Prostate gland (tissue), 2 donors: ENCODE measurements at places on chromosomes 6 and 20. TPM values are rescaled to one million over a fixed set of nuclear protein-coding genes. Genes with fewer than 3 reads are reported as not detected.
A peak's percentile ranks its signal among the peaks of the same experiment; 100 is the strongest.

- no peak for DNase-seq
These were observed 15.8 kb upstream of the LIN28B start for GRCh38 chr6:104940893-104941728.

The CFAP206 gene
- total RNA-seq = 10.5 TPM

- DNase-seq = no peak
These were observed 133.1 kb upstream of the PRDM1 start for GRCh38 chr6:105952772-105953690.

- DNase-seq = no peak
These were observed 261.9 kb downstream of the CDH26 start for GRCh38 chr20:60219984-60220562.

The DYNLT2 gene
- total RNA-seq = 7.2 TPM

- DNase-seq = no peak
These were observed 145.9 kb upstream of the KCNK16 start for GRCh38 chr6:39468385-39468784.

The OLIG3 gene
- total RNA-seq = not detected

GRCh38 chr20:63064745-63065711 is 58.3 kb upstream of the BHLHE23 start:
- DNase-seq = no peak

The GMPR gene
- total RNA-seq = 228 TPM

The RREB1 gene
- total RNA-seq = 71.0 TPM

The LRRC73 gene
- total RNA-seq = 0.68 TPM

DNA sequence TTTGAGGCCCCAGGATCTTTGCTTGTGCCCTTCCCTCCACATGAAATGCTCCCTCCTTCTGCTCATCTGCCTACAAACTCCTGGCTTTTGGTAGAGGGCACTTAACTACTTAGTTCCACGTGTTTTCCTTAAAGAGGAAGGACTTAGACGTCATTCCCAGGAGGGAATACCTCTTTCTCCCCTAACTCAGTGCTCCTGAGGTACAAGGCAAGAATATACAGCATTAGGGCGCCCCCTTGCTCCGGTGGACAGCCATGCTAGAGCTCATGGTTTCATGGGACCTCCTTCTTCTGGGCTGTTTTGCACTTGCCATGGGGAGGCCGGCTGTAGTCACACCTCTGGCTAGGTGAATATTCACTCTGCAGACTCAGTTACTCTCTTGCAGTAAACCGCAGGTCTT is 93.8 kb upstream of the LY86 start:
- DNase-seq = peak; percentile 12

DNA sequence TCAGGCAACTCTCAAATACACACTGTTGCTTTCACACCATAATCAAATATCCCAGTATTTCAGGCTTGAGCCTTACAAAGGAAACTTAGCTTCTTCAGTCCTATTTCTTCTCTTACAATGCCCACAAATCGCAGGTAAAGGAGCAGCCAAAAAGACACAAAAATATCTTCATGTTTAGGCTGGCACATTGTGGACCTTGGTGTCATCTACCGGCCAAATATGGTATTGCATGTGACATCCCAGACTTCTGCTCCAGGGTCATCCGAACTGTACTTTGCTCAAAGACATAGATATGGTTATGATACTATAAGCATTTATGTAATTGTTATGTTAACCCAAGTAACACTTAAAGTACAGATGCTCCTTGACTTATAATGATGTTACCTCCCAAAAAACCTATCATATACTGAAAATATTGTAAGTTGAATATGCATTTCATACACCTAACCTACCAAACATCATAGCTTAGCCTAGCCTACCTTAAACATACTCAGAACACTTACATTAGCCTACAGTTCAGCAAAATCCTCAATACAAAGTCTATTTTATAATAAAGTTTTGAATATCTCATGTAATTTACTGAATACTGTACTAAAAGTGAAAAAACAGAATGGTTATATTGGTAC is 4.6 kb downstream of the OR2H2 start:
- DNase-seq = peak; percentile 40

GRCh38 chr6:157538168-157538567 is 157.2 kb downstream of the ZDHHC14 start:
- no peak for DNase-seq

DNA sequence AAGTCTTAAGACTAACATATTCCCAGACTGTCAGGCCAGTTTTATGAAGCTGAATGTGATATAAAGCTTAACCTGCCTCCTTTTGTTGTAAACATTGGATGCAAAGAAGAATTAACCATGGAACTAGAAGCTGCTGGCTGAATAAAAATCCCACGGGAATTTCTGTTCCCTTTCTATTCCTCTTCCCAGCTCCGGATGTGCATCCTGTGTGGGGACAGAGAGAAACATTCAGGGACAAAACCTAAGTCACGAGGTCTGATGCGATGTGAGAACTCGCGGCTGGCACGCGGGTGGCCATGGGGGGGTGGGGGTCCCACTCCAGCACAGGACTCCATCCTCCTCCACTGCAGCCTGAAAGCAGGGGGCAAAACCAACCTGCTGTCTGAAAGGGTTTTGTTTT is 32.2 kb downstream of the RAMACL start:
- DNase-seq = no peak

GRCh38 chr6:158233214-158233795 is 65.2 kb downstream of the GTF2H5 start:
- DNase-seq = no peak

- DNase-seq = no peak
These were observed 92.6 kb upstream of the RIPOR2 start for GRCh38 chr6:25028328-25028727.

GRCh38 chr6:33960345-33961313 is 156.8 kb upstream of the MLN start:
- no peak for DNase-seq

DNA sequence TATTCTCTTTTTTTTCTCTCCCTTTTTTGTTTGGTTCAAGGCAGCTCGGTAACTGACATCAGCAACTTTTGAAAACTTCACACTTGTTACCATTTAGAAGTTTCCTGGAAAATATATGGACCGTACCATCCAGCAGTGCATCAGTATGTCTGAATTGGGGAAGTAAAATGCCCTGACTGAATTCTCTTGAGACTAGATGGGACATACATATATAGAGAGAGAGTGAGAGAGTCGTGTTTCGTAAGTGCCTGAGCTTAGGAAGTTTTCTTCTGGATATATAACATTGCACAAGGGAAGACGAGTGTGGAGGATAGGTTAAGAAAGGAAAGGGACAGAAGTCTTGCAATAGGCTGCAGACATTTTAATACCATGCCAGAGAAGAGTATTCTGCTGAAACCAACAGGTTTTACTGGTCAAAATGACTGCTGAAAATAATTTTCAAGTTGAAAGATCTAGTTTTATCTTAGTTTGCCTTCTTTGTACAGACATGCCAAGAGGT is 10.6 kb downstream of the HEY2 start:
- no peak for DNase-seq

DNA sequence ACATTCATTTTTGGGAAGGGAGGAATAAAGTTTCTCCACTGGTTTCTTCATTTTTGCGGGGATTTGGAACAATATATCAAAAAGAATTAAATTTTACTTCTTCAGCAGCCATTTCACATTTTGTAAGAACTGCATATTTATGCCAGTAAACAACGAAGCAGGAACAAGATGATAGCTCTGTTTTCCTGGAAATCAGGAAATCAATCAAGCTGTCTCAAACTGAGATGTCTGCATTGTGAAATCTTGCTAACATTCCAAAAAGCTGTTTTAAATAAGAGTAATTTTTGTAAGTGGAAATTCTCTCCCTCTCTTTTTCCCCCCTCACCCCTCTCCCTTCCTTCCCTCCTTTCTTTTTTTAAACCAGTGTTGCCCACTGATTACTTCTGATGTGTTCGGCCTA is 20.0 kb downstream of the MAPK13 start:
- no peak for DNase-seq

The ISM1 gene
- total RNA-seq = 2.2 TPM

The IL17A gene
- not detected for total RNA-seq

The LZTS3 gene
- 23.7 TPM for total RNA-seq

The TFEB gene
- 28.4 TPM for total RNA-seq

The WFDC5 gene
- 1.0 TPM for total RNA-seq

- DNase-seq = no peak
These were observed at the start of gene TREML2 for GRCh38 chr6:41200901-41201763. TSS of gene TREML2 (minus strand) at chr6:41201149. CDS start at chr6:41201008, 141 bp downstream.

GRCh38 chr6:124879992-124880355 is 82.3 kb upstream of the RNF217 start:
- no peak for DNase-seq

- DNase-seq = peak; percentile 49
These were observed 296.2 kb downstream of the RIMS1 start for GRCh38 chr6:72182337-72183246.

- no peak for DNase-seq
These were observed 14.4 kb downstream of the MKKS start for GRCh38 chr20:10419550-10420133.

The TRERF1 gene
- 34.8 TPM for total RNA-seq

The KIAA1586 gene
- total RNA-seq = 9.2 TPM

The ZBTB9 gene
- total RNA-seq = 8.9 TPM

DNA sequence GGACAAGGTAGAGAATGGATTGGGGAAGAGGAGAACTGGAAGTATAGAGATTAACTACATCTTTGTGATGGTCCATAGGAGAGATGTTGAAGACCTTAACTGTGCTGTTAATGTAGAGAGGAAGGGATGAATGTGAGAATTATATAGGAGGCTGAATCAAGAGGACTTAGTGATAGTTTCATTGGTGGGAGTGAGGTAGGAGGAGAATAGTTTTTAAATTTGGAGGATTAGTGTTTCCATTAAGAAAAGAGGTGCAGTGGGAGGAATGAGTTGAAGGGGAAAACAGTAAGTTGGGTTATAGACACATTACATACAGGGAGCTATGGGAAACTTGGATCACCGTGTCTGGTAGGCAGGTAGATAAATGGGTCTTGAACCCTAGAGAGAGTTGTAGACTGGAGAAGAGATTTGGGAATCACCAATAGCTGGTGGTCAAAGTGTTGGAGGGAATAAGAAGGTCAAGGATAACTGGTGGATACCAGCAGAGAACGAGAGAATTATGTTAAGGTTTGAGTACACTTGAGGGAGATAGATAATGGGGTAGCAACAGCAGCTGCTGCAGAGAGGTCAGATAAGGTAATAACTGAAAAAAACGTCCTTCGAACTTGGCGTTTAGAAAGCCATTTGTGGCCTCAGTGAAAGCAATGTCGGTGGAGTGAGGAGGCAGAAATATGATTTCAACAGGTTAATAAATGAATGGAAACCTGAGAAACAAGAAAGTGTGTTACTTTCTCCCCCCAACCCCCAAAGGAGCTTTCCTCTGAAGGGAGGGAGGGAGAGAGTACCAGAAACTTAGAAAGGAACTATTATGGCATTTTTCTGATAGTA is 3.1 kb downstream of the C6orf89 start:
- DNase-seq = no peak

GRCh38 chr20:57688864-57689263 is 21.0 kb downstream of the PMEPA1 start:
- no peak for DNase-seq

The FOXS1 gene
- 8.3 TPM for total RNA-seq

GRCh38 chr20:50267041-50267865 is 76.6 kb downstream of the CEBPB start:
- DNase-seq = peak; percentile 81

DNA sequence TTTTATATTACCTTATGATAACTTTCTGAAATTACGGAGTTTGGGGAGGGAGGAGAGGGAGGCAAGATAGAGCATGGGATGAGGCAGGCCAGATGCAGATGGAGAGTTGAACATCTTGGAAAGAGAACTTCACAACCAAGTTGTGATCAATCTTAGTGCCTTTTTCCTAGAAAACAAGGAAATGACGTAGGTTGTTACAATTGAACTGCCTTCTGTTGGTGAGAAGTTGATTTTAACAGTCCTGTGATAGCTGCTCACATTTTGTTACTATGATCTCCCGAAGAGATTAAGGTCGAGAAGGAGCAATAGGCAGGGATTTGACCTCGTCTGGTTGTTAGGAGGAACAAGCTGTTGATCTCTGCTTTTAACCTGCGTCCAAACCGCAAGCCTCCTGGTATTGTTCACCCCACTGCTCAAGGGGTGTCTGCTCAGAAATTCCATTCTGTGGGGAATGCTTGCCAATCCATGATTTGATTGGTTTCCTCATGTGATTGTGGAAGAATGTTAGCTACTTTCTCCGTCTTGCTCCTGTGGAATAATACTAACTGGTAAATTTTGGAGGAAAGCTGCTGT is 35.1 kb downstream of the TIAM2 start:
- DNase-seq = no peak

DNA sequence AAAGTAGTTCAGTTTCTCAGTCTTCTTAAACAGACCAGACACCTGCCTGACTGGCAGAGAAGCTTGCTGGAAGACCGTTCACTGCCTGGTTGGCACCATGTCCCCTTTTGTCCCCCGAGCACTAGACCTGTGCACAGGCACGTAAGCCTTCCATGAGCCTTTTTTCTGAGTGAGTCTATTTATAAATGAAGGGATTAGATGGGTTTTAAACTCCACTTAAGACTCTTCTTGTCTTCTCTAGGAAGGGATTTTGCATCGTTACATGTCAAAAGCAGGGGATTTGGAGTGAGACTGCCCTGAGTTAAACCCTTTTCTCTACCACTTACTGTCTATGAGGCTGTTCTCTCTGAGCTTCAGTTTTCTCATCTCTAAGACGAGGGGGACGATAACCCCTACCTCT is 37.6 kb downstream of the STK35 start:
- no peak for DNase-seq

The TRIM15 gene
- total RNA-seq = not detected

DNA sequence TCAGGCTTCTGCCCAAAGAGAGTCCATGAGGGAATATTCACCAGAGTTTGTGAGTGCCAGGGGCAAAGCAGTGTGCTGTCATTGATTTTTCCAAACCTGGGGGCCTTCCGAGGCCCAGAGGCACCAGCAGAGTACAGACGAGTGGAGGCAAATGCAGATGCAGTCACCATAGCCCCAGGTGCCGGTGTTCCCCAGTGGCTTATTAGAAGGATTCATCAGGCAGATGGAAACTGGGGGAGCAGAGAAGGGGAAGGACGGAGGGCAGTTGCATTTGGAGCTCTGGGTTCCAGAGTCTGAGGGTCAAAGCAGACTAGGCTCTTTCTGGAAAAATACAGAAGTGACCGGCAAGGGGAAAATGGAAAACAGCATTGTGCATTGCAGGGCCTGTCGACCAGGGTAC is 184.2 kb downstream of the ANKRD60 start:
- no peak for DNase-seq

DNA sequence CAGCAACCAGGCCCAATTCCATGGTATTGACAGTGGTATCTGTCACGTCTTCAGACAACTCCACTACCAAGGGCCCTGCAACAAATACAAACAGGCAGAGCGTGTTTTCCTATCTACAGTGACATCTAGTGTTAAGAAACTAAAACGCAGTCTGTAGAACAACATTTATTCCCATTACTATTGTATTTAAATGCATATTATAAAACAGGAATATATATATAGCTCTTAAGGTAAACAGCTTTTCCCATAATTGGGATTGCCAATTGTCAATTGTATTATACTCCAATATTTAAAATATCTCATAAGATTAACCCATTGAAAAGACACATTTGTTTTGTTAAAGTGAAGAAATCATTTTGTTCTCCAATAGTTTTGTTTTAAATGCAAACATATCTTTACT is 97.2 kb downstream of the KIF16B start:
- DNase-seq = peak; percentile 8

- DNase-seq = no peak
These were observed 548 bp downstream of the AGPAT4 start for GRCh38 chr6:161273274-161273751.
